Hair follicular keratinocyte (primary cell): ENCODE measurements at places on chromosomes 5 and 9. TPM values are rescaled to one million over a fixed set of nuclear protein-coding genes. Genes with fewer than 3 reads are reported as not detected.

ACOT12 gene
- total RNA-seq, result not detected in 2 replicates

ABCA1 gene
- 9.3 and 10.1 TPM in 2 replicates for total RNA-seq

SLC6A3 gene
- not detected in 2 replicates for total RNA-seq

SLC27A6 gene
- 1.5 TPM in 2 replicates for total RNA-seq

BNIP1 gene
- 19.9 and 23.4 TPM in 2 replicates for total RNA-seq

PDGFRB gene
- total RNA-seq, result 0.23 and 3.3 TPM in 2 replicates

DAB2IP gene
- total RNA-seq, result 28.3 and 28.8 TPM in 2 replicates

RXRA gene
- 35.8 and 41.9 TPM in 2 replicates for total RNA-seq

TAF11L11 gene
- total RNA-seq, result not detected in 2 replicates

CDO1 gene
- total RNA-seq, result not detected in 2 replicates

IL17B gene
- total RNA-seq, result not detected in 2 replicates

SPACA9 gene
- total RNA-seq, result 4.5 and 5.6 TPM in 2 replicates

NR4A3 gene
- 0.15 TPM in 1 of 2 replicates, not detected in the other for total RNA-seq
